ENCODE measurements at places on chromosomes 7 and 10.

DNA sequence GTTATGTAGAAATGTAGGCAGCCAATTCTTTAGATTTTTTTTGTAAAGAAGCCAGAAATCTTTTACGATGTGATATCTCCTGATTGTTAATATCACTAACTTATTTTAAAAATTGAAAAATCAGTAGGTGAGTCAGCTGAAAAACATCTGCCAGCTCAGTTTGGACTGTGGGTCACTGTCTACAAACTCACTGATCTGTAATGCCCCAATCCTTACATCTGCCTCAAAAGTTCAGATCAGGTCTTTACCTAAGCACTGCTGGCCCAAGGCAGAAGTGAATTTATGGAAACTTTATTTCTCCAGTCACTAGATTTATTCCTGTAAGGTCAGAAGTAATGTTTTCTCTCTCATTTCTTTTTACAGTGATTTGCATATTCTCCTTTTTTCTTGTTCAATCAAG, 31.0 kb upstream of the FAM13C start:
- DNase-seq, result no peak

GRCh38 chr7:73683788-73684693, 644 bp downstream of the BUD23 start:
- no peak for DNase-seq

DNA sequence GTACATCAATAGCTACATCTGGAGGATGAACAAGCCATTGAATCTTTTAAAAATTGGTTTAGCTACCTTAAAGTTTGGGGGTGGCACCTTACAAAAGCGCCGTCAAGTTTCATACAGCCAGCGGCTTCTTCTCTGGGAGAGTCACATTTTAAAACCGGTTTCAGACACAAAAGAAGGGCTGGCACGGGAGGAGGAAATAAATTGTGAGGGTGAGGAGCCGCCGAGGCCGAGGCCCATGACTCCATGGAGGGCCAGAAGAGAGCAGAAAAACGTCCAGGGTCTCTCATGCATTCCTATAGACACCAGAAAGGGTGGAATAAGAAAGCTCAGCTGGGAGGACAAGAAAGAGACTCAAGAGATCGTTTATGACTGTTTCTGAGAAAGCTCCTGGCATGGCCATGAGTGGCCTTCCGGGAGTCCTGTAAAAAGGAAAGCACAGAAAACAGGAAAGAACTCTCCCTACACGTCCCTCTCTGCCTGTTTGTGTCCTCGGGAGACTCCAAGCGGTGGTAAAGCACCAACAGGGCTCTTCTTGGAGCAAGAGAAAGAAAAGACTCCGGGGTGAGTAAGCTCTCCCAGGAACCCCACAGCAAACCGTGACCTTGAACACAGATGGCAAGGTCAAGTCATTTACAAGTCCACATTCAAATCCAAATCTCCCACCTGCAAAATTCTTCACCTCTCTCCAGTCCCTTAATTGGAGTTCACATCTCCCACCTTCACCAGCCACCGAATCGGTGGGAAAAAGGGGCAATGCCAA, 1.8 kb downstream of the FRAT2 start:
- no peak for DNase-seq

DNA sequence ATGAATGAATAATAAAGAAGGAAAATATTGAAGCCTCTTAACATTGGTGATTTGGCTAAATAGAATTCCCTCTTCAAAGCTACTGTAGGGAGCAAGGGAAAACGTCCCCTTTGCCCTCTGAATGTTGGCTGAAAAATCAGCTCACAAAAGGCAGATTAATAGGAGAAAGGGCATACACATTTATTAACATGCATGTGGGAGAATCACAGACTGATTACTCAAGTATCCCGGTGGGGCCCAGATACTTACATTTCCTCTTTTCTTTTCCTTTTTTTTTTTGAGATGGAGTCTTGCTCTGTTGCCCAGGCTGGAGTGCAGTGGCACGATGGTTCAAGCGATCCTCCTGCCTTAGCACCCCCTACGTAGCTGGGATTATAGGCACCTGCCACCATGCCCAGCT, 68.5 kb downstream of the HK1 start:
- DNase-seq, result no peak

- DNase-seq, result no peak
These were observed 3.0 kb upstream of the CYP2W1 start for GRCh38 chr7:979886-980571.

All from NCI-H2081 (cell line).